Activated CD4-positive, CD25-positive, alpha-beta regulatory T cell (primary cell): ENCODE measurements at places on chromosomes 7 and 10.

DNA sequence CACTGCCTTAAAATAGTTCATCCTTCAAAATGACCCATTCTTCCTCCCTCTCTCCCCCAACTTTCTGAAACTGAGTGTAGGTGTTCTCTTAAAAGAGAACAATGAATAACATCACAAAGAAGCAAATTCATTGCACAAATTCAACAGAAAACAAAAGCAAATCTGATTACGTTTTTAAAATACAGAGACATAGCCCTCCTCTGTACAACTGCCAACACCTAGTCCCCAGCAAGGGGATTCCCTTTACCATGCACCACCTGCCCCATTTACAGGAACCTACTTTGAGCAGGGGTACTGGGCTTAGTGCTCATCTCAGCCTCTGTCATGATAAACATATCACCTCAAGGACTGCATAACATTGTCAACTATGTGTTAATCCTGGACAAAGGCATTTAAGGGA is 302.8 kb upstream of the AOAH start:
- DNase-seq = no peak

DNA sequence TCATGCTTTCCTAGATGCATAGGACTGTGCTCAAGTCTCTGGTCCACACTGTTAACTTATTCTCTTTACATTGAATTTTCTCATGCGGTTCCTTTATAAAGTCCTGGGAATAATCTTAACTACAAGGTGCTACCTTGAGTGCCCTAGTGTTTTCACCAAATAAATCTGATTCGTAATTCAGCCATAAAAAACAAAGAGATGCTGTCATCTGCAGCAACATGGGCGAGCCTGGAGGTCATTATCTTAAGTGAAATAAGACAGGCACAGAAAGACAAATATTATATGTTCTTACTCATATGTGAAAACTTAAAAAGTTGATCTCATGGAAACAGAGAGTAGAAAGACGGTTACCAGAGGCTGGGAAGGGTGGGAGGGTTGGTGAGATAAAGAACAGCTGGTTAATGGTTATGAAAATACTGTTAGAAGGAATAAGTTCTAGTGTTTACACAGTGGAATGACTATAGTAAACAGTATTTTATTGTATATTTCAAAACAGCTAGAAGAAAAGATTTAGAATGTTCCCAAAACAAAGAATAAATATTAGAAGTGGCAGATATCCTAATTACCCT is 38.3 kb downstream of the NT5C3A start:
- DNase-seq = no peak

DNA sequence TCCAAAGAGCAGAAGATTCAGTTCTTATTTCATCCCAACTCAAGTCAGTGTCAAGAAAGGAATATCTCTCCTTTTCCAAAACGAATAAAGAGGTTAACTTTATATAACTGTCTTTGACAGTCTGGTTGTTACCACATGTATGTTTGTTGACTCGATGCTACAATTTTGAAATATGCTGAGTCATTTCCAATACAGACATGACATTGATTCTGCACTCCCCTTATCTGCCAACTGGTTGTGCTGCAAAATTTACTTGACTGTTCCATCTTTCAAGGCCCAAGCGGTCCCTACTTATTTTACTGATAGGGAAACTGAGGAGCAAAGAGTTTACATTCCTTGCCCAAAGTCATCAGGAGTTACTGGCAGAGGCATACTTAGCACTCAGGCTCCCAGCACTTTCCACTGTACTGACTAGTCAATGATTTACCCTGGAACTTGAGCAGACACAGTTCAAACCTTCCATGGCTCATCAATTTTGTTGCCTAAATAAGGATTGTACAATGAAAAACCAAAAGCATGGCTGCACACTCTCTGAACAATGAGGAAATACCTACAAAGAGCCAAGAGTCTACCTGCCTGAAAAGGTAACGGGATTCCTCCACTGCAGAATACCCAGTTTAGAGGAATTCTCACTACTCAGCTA is 52.8 kb downstream of the ABLIM1 start:
- DNase-seq = no peak

GRCh38 chr10:128087146-128087883 is 38.9 kb downstream of the MKI67 start:
- no peak for DNase-seq

- no peak for DNase-seq
These were observed 361.0 kb downstream of the FRMD4A start for GRCh38 chr10:13969792-13970140.

DNA sequence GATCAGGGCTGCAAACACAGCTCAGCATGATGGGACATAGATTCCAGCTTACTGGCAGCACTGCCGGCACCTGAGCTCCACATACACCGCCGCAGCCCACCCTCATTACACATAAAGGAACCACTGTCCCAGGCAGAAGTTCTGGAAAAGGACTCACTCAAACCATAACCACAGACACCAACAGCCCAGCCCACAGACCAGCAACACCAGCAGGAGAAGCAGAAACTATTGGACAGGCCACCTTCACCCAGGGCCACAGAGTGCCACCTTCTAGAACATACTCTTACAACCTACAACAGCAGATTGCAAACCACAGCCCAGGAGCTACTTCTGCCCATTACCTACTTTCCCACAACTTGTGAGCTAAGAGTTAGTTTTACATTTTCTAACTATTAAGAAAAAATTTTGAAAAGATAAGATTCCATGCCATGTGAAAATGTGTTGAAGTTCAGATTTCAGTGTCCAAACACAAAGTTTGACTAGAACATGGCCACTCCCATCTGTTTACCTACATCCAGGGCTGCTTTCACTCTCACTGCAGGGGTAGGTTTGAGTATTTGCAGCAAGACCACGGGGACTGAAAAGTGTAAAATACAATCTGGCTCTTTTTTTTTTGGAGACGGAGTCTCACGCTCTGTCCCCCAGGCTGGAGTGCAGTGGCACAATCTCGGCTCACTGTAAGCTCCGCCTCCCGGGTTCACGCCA is 153.0 kb downstream of the TNS3 start:
- DNase-seq = no peak
